Pons (tissue), 1 donor: ENCODE measurements at places on chromosomes 3 and 15.

DNA sequence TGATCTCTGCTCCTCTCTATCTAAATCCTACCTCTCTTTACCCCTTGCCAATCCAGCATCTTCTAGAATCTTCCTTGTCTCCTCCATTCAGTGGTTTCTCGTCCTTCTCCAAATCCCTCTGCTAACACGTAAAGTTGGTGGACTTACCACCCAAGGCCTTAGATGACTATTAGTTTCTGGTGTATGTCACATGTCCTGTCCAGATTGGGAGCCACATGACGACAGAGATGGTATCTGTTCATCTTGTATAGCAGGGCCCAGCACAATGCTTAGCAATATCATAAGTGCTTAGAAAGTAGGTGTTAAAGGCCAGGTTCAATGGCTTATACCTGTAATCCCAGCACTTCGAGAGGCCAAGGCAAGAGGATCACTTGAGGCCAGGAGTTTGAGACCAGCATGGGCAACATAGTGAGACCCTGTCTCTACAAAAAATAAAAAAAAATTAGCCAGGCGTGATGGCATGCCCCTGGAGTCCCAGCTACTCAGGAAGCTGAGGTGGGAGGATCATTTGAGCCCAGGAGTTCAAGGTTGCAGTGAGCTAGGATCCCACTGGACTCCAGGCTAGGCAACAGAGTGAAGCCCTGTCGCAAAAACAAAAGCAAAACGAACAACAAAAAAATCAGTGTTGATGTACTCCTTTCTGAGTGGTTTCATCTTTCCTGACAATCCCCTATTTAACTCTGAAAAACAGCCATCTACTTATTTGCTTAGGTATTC lies 81.8 kb downstream of the HMG20A start:
- DNase-seq = no peak

DNA sequence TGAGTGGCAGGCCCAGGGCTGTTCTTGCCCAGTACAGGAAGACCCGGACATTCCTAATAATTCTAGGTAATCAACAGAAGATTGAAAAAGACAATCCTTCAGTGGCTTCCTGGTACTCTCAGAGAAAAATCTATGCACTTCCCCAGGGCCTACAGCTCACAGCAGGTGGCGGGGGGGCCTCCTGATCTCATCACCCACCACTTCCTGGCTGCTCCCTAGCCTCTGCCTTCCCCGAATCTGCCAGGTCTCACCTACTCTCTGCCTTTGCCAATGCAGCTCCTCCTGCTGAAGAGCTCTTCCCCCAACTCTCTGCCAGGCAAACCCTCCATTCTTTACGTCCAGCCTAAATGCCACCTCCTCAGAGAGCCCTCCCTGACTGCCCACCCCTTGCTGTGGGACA lies 37.5 kb downstream of the EHD4 start:
- no peak for DNase-seq

DNA sequence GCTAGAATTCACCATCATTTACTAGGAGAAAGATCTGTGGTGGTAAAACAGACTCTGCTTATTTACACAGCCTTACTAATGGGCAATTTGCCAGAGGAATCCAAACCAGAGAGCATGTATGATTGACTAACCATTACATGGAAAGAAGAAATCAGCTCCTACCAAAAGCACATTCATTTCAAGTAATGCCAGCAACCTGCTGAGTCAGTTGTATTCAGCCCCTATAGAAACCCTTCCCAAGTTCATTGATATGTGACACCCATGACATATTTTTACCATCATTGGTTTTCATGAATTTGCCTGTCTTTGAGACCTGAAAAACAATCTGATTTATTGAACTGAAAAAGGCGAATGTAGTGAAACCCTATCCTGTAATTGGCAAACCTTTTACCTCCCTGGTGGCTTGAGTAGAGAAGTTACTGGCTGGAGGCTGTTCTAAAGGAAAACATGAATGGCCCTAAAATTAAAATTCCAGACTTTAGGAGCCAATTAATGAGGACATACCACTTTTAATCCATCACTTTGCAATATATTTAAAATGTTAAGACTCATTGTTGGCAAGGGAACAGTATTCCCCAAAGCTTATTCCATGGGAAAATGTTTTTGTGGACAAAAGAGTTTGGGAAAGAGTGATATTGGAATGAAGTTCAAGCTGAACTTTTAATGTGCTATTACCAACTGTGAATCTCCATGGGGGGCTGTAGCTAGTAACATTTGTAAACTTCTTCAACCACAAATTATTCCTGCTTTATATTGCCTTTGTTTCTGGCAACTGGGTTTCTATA lies 542.9 kb downstream of the FHIT start:
- DNase-seq = no peak

DNA sequence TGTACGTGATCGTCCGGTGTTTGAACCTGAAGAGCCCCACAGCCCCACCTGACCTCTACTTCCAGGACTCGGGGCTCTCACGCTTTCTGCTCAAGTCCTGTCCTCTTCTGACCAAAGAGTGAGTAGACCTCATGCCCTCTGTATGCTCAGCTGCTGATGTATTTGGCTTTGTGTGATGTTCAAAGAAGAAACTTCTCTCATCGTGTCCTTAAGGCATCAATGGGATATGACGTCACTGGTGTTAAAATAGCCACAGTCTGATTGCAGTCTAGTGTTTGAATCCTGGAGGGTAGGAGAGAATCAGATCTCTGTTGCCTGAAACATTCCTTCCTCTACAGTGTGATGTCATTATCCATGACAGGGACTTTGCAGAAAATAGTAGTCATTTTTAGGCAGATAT lies 28.1 kb downstream of the ABHD2 start:
- no peak for DNase-seq

- no peak for DNase-seq
Measured at GRCh38 chr15:39998511-39999077, 40.4 kb downstream of the SRP14 start.

GRCh38 chr15:94370936-94371285 lies 139.6 kb downstream of the MCTP2 start:
- DNase-seq = no peak

- DNase-seq = no peak
Measured at GRCh38 chr15:88748081-88748480, 55.2 kb upstream of the ACAN start.

DNA sequence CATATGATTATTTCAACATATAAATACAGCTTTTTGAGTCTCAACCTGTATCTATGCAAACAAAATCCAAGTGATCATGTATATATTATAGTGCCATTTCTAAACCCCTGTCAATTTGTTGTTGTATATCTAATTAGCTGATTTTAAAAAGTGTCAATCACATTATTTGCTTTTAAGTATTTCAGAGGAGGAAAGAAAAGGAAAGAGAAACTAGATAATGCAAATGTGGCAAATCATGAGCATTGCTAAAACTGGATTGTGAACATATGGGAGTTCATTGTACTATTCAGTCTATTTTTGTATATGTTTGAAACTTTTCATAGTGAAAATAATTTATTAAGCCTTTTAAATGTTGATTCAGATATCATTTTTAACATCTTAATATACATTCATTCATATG lies 190.7 kb downstream of the ZIC4 start:
- no peak for DNase-seq

GRCh38 chr3:161390200-161390599 lies 18.9 kb upstream of the SPTSSB start:
- no peak for DNase-seq

DNA sequence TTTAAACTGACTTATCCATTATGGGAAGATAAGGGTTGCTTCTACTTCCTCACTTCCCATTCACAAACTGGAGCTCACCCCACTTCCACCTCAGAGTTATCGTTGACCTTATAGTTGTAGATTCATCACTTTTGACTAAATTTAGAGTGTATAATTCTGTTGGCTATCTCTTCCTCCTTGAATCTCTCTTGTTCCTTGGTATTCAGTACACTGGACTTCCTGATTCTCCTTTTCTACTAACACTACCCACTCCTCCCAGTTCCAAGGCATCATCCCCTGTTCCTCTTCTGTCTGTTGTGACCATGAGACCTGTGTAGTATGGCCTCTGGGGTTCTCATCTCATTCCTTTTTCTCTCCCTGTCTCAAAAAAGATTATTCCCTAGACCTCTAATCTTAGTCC lies 5.9 kb upstream of the GPR87 start:
- DNase-seq = no peak

DNA sequence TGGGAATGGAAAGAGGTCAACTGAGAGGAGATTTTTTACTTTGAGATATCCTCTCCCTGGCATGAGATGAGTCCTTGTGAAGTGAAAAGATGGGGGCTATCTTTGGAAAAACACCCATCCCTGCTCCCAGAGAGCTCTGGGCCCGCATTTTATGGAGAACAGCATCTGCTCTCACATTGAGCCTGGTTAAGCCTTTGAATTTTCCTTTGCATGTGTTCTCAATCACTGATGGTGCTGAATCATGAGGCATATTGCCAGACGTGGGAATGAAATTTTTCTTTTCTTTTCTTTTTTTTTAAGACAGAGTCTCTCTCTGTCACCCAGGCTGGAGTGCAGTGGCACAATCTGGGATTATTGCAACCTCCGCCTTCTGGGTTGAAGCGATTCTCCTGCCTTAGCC lies 24.4 kb downstream of the TMEM45A start:
- DNase-seq = no peak

GRCh38 chr3:133472242-133472641 lies 72.4 kb downstream of the BFSP2 start:
- DNase-seq = no peak

DNA sequence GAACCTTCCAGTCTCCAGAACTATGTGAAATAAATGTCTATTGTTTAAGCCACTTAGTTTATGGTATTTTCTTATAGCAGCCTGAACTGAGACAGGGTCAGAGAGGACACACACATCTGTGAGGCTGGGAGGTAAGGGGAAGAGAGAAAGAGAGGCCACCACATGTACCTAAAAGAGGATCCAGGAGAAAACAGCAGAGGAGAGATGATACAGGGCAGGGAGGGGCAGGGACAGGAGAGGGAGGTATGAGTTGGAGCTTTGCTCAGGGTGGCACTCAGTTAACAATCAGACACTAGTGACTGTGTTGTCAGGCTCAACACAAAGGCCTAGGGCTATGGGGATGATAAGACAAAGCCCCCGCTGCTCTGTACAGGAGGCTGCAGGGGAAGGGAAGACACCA lies 17.6 kb downstream of the KIF9 start:
- no peak for DNase-seq

- DNase-seq = no peak
Measured at GRCh38 chr3:62117903-62118548, 255.3 kb downstream of the FEZF2 start.

DNA sequence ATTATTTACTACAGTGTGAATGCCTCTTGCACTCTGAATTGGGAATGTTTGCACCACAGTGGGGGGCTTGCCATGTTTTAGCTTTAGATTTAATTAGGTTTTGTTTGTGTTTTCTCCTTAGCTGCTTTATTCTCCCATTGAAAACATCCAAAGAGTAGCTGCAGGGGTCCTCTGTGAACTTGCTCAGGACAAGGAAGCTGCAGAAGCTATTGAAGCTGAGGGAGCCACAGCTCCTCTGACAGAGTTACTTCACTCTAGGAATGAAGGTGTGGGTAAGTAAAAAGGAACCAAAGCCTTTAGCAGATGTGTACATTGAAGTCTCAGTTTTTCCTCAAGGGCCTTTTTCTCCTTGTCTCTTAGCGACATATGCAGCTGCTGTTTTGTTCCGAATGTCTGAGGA lies 36.9 kb downstream of the CTNNB1 start:
- no peak for DNase-seq

DNA sequence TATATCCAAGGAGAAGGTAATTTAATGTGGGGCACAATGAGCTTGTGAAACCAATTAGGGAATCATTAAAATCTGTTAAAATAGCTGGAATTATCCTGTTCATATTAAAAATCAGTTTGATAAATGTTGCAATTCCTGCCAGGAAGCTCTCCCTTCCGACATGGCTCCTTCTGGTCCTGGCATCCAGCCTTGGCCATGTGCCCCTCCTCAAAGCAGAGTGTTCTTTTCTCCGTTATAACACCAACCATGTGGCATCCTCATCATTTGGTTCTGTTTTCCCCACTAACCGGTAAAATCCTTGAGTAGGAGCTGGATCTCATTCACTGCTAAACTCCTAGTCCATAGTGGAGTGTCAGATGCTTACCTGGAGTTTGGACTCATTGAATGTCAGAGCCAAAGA lies 127.2 kb downstream of the ARNT2 start:
- DNase-seq = no peak

DNA sequence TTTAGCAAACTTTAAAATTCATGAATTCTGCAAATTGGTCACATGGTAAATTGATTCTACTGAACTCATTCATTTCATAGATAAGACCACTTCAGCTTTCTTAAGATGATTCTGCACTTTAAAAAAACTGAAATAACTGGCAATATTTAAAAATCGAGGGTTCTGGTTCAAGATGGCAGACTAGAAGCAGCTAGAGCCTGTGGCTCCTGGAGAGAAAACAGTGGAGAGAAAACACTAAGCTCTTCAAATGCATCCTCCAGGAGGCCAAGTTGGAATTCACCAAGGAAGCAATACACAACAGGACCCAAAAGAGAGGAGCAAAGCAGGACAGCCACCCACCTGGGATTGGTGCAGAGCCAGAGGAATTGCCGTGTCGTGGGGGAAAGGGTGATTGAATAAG lies 132.1 kb downstream of the SPATA16 start:
- no peak for DNase-seq

DNA sequence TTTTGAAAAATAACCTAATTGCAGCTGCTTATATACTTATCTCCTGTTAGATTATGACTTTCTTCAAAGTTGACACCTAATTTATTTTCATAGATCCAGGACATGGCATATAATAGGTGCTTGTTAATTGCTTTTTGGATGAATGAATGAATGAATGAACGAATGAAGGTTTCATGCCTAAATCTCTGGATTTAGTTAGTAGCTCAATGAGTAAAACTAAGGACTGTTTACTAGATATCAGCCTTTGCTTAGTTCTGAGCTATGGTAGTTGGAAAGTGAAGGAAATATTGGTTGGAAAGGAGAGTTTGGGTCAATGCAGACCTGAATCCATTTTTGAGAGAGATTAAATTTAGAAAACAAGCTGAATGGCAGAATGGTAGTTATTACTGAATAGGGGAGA lies 160.4 kb upstream of the SGO1 start:
- no peak for DNase-seq

DNA sequence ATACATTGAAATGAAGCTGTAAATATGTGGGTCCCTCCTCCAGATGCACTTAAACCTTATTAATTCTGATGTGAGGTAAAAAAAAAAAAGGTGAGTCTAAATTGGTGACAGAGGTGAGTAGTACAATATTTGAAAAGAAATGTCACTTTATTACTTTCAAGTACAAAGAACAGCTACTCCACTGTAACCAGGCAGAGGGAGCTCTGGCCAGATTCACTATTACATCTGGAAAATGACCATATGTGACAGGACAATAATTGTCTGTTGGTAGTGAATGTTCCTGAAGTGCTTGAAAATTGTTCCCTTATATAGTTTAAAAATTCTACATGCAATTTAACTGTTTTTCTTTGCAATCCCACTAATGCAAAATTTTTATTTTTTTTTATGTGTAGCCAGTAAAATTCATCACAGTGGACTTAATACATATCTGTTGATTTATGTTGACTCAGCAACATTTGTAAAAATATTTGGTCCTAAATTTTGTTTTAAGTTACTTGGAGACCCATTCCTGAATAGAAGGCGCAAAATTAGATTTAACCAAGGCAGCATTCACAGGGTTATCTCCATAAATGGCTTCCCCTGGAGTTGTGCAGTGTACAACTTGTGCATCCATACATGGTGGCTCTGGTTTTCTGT lies 231.9 kb upstream of the TBC1D5 start:
- DNase-seq = no peak
